CD4-positive, CD25-positive, alpha-beta regulatory T cell (primary cell): ENCODE measurements at places on chromosomes 3 and 15. TPM values are rescaled to one million over a fixed set of nuclear protein-coding genes. Genes with fewer than 3 reads are reported as not detected.

WNT7A gene
- total RNA-seq = 2.5 TPM

ALDH1L1 gene
- not detected for total RNA-seq

RMDN3 gene
- total RNA-seq = 27.7 TPM

GPR176 gene
- total RNA-seq = not detected

DNA sequence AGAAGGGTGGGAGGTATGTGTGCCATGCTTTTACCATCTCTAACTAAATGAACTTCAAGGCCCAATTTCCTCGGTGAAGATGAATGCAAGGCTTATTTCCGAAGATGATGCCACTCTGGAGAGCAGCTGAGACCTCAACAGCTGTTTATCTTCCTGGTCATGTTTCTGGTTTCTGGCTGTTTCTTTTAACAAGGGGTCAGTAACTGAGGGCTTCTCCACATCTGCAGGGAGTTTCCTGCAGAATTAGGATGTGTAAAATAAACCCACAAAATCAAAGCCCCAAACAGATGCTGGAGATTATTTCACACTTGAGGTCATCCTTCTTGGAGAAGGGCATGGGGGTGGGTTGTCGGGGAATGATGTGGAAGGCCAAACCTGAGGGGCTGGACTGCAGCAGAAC is 220.3 kb downstream of the THSD4 start:
- no peak for DNase-seq

- no peak for DNase-seq
These were observed 479.8 kb downstream of the NAALADL2 start for GRCh38 chr3:175338775-175339535.

DNA sequence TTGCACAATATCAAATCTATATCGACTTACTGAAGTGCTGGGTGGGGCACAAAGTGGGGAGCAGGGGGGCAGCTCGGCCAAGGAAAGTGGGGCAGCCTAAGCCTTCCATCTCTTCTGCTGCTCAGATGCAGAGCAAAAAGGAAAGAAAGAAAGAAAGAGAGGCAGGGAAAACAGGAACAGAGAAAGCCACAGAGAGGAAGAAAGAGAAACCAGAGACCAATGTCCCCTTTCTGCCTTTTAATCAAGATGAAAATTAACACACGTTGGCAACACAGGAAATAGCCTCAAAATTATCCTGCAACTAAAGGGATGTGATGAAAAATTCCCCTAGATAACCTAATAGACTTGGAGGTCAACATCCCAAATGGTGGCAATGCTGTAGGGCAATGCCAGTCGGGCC is 72.2 kb upstream of the RAD18 start:
- no peak for DNase-seq

DNA sequence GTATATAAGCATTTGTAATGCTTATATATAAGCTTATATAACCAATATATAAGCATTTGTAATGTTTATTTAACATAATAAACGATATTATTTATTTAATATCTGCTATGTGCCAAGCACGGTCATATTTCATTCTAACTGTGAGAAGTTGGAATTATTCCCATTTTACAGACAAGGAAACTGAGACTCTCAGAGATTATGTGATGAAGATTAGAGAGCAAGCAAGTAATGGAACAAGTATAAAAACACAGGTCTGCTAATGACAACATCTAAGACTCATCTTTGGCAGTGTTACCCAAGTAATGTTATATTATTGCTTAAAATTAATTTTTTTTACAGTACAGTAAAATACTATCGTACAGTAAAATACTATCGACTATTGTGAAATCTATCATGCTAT is 4.4 kb downstream of the ATOSA start:
- no peak for DNase-seq

GRCh38 chr3:158711886-158712285 is 20.4 kb downstream of the RARRES1 start:
- DNase-seq = no peak

GRCh38 chr3:87501076-87501475 is 224.7 kb upstream of the POU1F1 start:
- DNase-seq = no peak

- DNase-seq = no peak
These were observed 88.6 kb downstream of the STT3B start for GRCh38 chr3:31621314-31621713.

DNA sequence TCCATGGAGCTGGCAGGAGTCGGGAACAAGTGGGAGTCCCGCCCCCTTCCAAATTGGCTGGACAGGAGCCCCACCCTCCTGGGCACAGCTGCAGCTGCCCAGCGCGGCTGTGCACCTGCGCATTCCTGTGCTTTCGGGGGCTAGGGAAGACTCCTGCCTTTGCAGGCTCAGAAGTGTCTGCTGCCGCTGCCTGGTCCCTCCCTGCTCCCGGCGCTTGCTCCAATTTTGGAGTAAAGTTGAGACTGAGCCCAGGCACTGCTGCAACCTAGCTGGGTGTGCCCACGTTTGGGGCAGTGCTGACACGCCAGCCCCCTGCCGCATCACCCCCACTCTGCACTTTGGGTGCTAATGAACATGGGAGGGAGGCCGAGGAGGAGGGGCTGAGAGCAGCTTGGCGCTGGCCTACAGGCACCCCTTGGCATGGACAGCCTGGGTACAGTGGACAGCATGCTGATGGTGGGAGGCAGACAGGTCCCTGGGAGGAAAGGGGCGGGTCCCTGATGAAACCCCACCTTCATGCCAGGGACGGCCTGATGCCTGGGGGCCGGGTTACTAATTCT is 399.2 kb upstream of the CNTN4 start:
- DNase-seq = no peak

GRCh38 chr3:141789281-141789680 is 26.1 kb downstream of the GRK7 start:
- no peak for DNase-seq
